ENCODE measurements at places on chromosomes 5 and 9. TPM values are rescaled to one million over a fixed set of nuclear protein-coding genes. Genes with fewer than 3 reads are reported as not detected.

Gene SARDH
- total RNA-seq = 1.3 TPM

Gene PCDHA9
- 0.19 TPM for total RNA-seq

Gene CDX1
- 498 TPM for total RNA-seq

Gene TMC1
- total RNA-seq = 0.42 TPM

Gene HRCT1
- total RNA-seq = 65.0 TPM

Gene ITK
- 1.4 TPM for total RNA-seq

Gene GFPT2
- total RNA-seq = 0.62 TPM

Gene MELK
- total RNA-seq = 11.9 TPM

Gene BAAT
- total RNA-seq = 0.30 TPM

Gene PAX5
- 0.32 TPM for total RNA-seq

Gene IPO11
- total RNA-seq = 39.8 TPM

Gene LRRC26
- total RNA-seq = 95.8 TPM

Gene ZNF483
- total RNA-seq = 2.8 TPM

Gene COL23A1
- 0.37 TPM for total RNA-seq

Gene AMBP
- 1.5 TPM for total RNA-seq

Gene FBXL7
- total RNA-seq = 3.0 TPM

GRCh38 chr9:77883846-77884771 lies 147.5 kb downstream of the GNAQ start:
- H3K27me3 ChIP-seq = no peaks in the 10 kb centered on the region
- no peak for DNase-seq
- H3K36me3 ChIP-seq = no peaks in the 10 kb centered on the region
- no peaks in the 10 kb centered on the region for H3K4me1 ChIP-seq

DNA sequence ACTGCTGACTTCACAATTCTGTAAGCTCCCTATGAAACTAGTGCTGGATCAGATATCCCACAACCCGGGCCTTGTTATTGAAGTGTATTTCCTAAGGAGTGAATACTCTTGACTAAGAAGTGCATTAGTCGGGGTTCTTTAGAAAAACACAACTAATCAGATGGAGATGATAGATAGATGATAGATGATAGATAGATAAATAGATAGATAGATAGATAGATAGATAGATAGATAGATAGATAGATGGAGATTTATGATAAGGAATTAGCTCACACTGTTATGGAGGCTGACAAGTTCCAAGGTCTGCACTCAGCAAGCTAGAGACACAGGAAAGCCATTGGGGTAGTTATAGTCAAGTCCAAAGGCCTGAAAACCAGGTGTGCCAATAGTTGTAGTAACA lies 214.6 kb upstream of the COX7C start:
- no peak overlapping the region for H3K27ac ChIP-seq
- no peaks in the 10 kb centered on the region for H3K4me1 ChIP-seq
- no peaks in the 10 kb centered on the region for H3K36me3 ChIP-seq
- H3K27me3 ChIP-seq = no peaks in the 10 kb centered on the region
- H3K4me3 ChIP-seq = no peak overlapping the region
- DNase-seq = no peak

GRCh38 chr5:178304016-178304415 lies 71.4 kb upstream of the PHYKPL start:
- H3K27me3 ChIP-seq = no peaks in the 10 kb centered on the region
- H3K27ac ChIP-seq = no peak overlapping the region
- no peaks in the 10 kb centered on the region for H3K4me1 ChIP-seq
- H3K4me3 ChIP-seq = no peak overlapping the region
- no peak for DNase-seq
- no peaks in the 10 kb centered on the region for H3K36me3 ChIP-seq

DNA sequence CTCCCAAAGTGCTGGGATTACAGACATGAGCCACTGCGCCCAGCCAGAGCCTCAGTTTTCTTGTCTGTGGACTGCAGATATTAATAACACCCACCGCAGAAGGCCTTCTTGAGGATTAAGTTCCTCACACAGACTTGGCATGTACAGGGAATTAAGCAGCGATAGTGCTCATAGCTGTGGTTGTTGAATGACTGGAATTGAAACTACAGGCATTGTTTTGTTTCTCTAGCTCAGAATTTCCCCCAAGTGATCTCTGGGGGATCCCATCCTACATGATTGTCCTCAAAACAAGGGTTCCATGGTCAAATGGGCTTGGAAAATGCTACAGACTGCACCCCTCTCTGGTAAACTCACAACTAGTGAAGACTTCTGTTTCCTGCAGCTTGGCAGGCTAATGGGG lies 44.2 kb upstream of the TDRD7 start:
- H3K27ac ChIP-seq = no peak overlapping the region
- H3K4me1 ChIP-seq = no peaks in the 10 kb centered on the region
- no peaks in the 10 kb centered on the region for H3K36me3 ChIP-seq
- no peak for DNase-seq
- no peaks in the 10 kb centered on the region for H3K27me3 ChIP-seq

DNA sequence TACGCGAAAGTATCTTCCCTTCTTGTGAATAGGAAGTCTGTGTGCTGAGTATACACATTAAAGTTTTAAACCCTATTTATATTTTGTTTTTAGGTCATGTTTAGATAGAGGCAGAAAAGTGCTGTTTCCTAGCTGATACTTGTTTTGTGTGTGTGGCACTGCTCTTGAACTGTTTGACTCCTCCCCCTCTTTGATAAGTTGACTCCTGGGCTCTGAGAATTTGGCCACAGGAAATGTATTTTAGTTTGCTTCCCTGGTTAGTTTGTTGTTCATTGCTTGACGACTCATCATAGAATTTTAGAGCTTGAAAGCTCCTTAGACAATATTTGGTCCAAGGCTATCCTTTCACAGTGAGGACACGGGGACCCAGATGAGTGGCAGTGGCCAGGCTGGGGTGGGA lies 2.0 kb upstream of the CDC14B start:
- no peak for DNase-seq
- no peaks in the 10 kb centered on the region for H3K36me3 ChIP-seq
- H3K27me3 ChIP-seq = no peaks in the 10 kb centered on the region
- no peak overlapping the region for H3K27ac ChIP-seq
- no peaks in the 10 kb centered on the region for H3K4me1 ChIP-seq

- H3K36me3 ChIP-seq = no peaks in the 10 kb centered on the region
- no peak for DNase-seq
- no peak overlapping the region for H3K27ac ChIP-seq
Observed at GRCh38 chr5:65855766-65856315, 70.5 kb upstream of the ERBIN start.

DNA sequence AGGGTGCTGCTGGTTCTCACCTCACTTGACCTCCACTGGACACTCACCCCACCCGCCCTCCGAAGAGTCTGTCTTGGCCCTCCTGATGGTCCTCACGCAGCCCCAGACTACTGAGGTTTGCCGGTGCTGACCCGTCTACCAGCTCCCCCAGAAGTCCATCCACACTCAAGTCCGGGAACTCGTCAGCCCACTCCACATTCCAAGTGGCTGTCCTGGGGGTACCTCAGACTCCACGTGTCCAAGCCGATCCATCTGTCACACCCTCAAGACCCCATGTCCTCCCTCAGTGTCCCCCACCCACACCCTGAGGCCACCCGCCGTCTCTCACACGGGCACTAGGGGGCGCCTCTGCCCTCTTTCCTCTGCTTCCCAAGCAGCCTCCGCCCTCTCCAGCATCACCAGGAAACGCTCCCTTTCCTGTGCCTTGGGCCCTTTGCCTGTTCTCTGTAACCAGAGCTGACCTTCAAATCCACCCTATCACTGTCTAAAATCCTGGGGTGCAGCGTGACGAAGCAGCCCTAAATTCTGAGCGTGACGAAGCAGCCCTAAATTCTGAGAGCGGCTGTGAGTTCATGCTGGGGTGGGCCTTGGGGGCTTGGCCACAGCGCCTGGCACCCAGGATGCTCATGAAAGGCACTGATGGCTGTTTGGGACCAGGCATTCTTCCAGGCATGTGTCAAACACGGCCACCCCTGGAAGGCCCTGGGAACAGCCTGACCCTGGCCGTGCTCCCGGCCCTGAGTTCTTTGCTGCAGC lies 95.7 kb downstream of the KCNT1 start:
- H3K27me3 ChIP-seq = no peaks in the 10 kb centered on the region
- no peak overlapping the region for H3K4me3 ChIP-seq
- no peak overlapping the region for H3K27ac ChIP-seq
- no peaks in the 10 kb centered on the region for H3K36me3 ChIP-seq

DNA sequence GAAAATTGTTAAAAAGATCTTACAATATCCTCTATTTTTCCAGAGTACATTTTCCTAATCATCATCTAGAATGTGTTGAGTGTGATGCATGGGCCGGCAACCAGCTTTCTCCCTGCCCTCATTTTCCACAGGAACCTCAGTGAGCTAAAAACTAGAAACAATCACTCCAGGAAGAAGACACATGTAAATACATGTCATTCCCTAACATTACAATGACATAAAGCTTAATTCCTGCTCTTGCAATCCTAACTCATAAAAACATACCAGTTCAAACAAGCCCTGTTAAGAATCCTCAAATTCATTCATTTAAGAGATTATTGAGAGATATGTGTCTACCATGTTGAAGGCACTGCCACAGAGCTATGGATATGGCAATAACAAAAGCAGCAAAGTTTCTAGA lies 18.5 kb upstream of the ZNF622 start:
- no peak overlapping the region for H3K4me3 ChIP-seq
- no peaks in the 10 kb centered on the region for H3K27me3 ChIP-seq
- H3K27ac ChIP-seq = peak overlapping the region; percentile 70
- no peaks in the 10 kb centered on the region for H3K4me1 ChIP-seq
- no peak for DNase-seq

DNA sequence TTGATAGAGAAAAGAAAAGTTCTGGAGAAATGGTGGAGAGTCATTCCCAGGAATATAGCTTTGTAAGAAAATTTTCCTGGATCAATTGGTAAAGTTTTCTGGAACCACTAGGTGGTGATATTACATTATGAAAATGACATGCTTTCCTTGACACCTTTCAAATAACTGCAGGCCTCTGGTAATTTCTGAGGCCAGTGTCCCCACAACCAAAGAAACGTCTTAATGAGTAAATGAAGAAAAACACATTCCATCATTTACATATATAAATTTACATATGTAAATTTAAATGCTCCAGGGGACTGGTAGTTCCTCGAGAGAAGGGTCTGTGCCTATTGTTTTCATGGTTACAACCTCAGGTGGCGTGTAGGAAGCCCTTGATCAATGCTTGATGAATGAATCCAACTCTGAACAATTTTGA lies 17.2 kb upstream of the RGS3 start:
- no peaks in the 10 kb centered on the region for H3K4me1 ChIP-seq
- H3K27me3 ChIP-seq = no peaks in the 10 kb centered on the region
- DNase-seq = no peak
- no peak overlapping the region for H3K4me3 ChIP-seq

GRCh38 chr9:129493002-129493705 lies 127.7 kb downstream of the C9orf50 start:
- H3K27me3 ChIP-seq = no peaks in the 10 kb centered on the region
- H3K36me3 ChIP-seq = no peaks in the 10 kb centered on the region
- no peak for DNase-seq
- no peak overlapping the region for H3K27ac ChIP-seq
- H3K4me1 ChIP-seq = peaks cover 4% of the 10 kb centered on the region

GRCh38 chr5:14922456-14922855 lies 50.9 kb upstream of the ANKH start:
- no peak overlapping the region for H3K27ac ChIP-seq
- no peaks in the 10 kb centered on the region for H3K4me1 ChIP-seq
- DNase-seq = no peak
- H3K27me3 ChIP-seq = no peaks in the 10 kb centered on the region
- H3K4me3 ChIP-seq = no peak overlapping the region
- H3K36me3 ChIP-seq = no peaks in the 10 kb centered on the region

- no peak within 1 kb of the TSS for H3K27ac ChIP-seq
- peaks cover 21% of the 10 kb centered on the region for H3K27me3 ChIP-seq
- no peaks in the 10 kb centered on the region for H3K4me1 ChIP-seq
- DNase-seq = no peak
- H3K36me3 ChIP-seq = no peaks in the 10 kb centered on the region
Observed at GRCh38 chr5:64690417-64691151, at the start of gene SHISAL2B. TSS of gene SHISAL2B (plus strand) at chr5:64690503. CDS start at chr5:64690624, 121 bp downstream.

GRCh38 chr9:137427454-137428310 lies 4.5 kb downstream of the NOXA1 start:
- H3K27ac ChIP-seq = no peak overlapping the region
- no peaks in the 10 kb centered on the region for H3K4me1 ChIP-seq
- no peaks in the 10 kb centered on the region for H3K27me3 ChIP-seq
- DNase-seq = no peak

- no peaks in the 10 kb centered on the region for H3K4me1 ChIP-seq
- peaks cover 12% of the 10 kb centered on the region for H3K27me3 ChIP-seq
- DNase-seq = no peak
- H3K36me3 ChIP-seq = no peaks in the 10 kb centered on the region
- H3K4me3 ChIP-seq = no peak overlapping the region
Observed at GRCh38 chr5:854217-854616, 3.4 kb upstream of the ZDHHC11 start.

- H3K27ac ChIP-seq = no peak overlapping the region
- H3K27me3 ChIP-seq = no peaks in the 10 kb centered on the region
- DNase-seq = no peak
- H3K4me3 ChIP-seq = no peak overlapping the region
- no peaks in the 10 kb centered on the region for H3K4me1 ChIP-seq
Observed at GRCh38 chr9:128607642-128608350, 48.9 kb downstream of the DYNC2I2 start.

DNA sequence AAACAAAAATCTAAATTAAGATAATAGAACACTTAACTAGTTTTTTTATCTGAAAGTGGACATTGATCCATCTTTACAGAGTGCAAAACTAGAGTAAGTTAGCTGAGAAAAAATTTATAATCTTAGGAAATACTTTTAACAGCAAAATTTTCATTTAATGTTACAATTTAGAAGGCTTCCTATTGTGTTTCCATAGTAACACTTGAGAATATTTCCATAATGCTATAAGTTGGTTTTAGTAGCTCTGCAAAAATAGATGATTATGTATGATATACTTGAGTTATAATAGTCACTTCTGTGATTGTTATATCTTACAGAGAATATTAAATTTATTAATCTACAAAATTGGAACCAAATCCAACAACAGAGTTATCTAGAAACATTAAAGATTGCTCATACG lies 78.6 kb downstream of the MTREX start:
- H3K27me3 ChIP-seq = no peaks in the 10 kb centered on the region
- H3K4me1 ChIP-seq = no peaks in the 10 kb centered on the region
- H3K36me3 ChIP-seq = no peaks in the 10 kb centered on the region
- H3K4me3 ChIP-seq = no peak overlapping the region

- DNase-seq = no peak
- no peak overlapping the region for H3K4me3 ChIP-seq
- no peak overlapping the region for H3K27ac ChIP-seq
- no peaks in the 10 kb centered on the region for H3K36me3 ChIP-seq
Observed at GRCh38 chr5:1876660-1877064, 6.1 kb downstream of the IRX4 start.
